Naive B cell (primary cell): ENCODE measurements at places on chromosomes 6 and 20.

DNA sequence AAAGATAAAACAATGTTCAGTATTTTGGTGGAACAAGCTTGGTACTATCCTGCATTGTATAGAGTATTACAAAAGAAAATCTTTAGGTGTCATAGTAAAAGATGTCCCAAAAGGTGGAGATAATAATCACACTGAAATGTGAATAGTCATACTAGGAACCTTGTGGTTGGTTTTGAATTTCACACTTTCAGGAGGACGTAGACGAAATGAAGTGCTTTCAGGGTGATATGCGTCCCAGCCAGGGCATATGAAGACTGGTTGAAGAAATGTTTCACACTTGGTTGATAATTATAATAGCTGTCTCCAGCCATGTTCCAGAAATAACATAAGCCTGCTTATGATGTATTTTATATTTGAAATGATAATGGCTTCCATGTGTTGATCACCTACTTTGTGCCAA is 60.4 kb downstream of the SCAND1 start:
- no peak for DNase-seq

- DNase-seq = no peak
Observed at GRCh38 chr6:14501240-14501639, 383.7 kb downstream of the CD83 start.

DNA sequence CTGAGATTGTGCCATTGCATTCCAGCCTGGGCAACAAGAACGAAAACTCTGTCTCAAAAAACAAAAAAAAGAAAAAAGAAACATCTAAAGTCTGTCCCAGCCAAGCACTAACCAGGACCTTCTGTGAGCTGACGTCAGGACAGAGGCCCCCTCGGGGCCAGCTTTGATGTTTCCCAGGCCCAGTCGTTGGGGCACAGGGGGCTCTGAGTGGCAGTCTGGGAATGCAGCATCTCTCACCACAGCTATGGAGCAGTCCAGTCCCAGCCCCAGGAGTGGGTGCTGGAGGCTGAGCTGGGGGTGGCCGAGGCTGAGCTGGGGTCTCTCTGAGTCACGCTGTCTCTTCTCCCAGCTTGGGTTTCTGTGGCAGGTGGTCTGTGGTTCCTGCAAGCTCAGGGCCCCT is 46.0 kb upstream of the SRF start:
- no peak for DNase-seq

GRCh38 chr6:53244958-53245357 is 96.3 kb upstream of the GCM1 start:
- peak; percentile 88 for DNase-seq

GRCh38 chr6:32183483-32184083 is 470 bp downstream of the AGER start:
- DNase-seq = no peak
